ENCODE measurements at places on chromosomes 6 and 20.

- DNase-seq: no peak
These were observed 77.7 kb downstream of the ASCC3 start for GRCh38 chr6:100803264-100804045.

- no peak for DNase-seq
These were observed 12.8 kb downstream of the PI16 start for GRCh38 chr6:36967301-36967700.

GRCh38 chr20:53170196-53170595, 198.0 kb downstream of the TSHZ2 start:
- no peak for DNase-seq

DNA sequence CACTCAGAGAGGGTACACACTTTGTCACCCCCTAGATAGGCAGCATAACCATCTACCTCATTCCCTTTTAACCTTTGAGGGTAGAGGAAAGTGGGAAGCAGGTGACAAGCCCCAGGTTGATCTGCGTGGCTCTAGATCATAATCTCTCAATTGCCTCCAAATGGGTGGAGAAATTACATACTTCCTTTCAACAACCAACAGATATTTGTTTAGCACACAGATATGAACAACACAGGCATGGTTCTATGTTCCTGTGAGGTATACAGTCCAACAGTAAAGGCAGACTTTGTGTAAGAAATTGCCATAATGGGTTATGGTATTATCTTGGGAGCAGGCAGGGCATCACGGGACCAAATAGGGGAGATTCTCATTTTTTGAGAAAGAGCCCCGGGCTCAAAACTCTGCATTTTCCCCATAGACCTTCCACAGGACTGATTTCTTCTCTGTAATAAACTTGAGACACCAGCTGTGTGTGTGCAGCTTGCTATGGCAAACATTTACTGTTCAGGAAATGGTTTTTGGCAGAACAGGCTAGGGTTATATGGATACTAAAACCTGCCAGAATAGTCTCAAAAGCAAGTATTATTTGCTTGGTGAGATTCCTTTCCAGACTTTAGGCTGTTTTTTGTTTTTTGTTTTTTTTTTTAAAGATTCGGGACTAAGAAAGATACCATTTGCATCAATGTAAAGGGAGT, 126.2 kb downstream of the CD164 start:
- no peak for DNase-seq

DNA sequence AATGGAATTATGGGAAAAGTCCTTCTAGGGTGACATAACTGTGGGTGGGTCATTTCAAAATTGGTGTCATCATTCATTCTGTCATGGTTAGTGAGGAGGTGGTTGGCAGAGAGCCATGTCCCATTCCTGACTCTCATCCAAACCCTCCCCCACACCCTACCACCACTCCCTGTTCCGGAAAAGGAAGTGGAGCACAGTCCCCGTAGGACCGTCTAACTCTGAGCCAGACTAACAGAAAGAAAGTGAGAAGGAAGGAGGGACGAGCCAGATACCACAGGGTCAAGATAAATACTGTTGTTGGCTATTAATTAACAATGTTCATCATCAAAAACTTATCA, 4.8 kb downstream of the TRIM10 start:
- DNase-seq: peak; percentile 25

Data from H54 (cell line).